ENCODE measurements at places on chromosomes 3 and 15. TPM values are rescaled to one million over a fixed set of nuclear protein-coding genes. Genes with fewer than 3 reads are reported as not detected.

DNA sequence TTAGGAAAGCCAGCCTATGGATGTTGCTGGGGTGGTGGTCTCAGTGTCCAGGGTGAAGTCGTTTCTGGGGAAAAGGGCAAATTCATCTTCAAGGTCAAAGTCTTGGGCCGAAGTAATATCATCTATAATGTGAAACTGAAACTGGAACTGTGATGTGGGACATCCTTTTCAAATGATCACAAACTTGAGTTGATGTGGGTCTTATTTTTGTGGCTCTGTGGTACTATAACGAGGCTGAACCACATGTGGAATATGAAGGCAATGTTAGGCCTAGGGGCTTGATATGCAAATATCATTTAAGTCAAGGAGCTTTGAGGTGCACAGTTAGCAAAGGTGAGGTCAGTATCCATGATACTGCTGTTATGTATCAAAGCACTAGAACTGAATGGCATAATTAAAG lies 1.5 kb upstream of the CD200R1L start:
- no peak for DNase-seq

Gene GPR149
- 0.16 TPM for total RNA-seq

DNA sequence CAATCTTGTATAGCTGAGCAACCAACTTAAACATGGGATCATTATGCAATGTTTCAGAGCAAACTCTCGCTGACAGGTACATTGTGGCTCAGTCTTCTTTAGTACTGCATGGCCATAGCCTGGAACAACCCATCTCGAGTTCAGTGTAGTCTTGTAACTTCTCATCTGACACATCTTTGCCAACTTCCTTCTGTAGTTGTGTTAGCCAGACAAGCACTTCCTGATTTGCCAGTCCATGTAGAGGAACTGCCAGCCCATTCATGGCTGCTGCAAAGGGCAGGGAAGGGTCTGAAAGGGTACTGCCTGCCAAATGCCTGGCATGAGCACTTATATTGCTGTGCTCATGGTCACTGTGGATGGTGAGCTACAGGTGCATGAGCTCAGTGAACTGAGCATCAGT lies 49.2 kb upstream of the CCDC54 start:
- DNase-seq, result no peak

- no peak for DNase-seq
These were observed 18.3 kb downstream of the TMED3 start for GRCh38 chr15:79329171-79329611.

- no peak for DNase-seq
These were observed 90.0 kb upstream of the STT3B start for GRCh38 chr3:31442755-31443154.

GRCh38 chr3:124634210-124635168 lies 95.8 kb upstream of the UMPS start:
- DNase-seq, result no peak

DNA sequence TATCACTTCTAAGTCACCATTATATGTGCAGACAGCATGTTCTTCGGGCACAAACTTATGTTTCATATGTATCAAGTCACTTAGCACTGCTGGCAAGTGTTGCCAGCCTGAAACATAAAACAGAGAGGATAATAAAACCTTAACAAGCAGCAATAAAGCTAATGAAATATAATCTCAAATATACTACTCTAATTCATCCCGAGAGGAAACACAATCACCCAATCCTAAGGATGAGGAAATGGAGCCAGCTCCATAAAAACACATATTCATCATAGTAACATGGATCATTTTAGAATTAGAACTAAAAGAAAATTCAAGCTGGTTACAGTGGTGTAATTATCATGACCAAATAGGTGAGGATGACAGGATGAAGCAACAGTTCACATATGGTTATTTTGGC lies 1072.7 kb downstream of the EPHA3 start:
- DNase-seq, result no peak

Gene CACNA1D
- 14.0 TPM for total RNA-seq

Gene MOBP
- total RNA-seq, result 0.94 TPM

Gene GCSAM
- total RNA-seq, result not detected

Gene COX5A
- total RNA-seq, result 43.8 TPM

Gene ADCY5
- 30.7 TPM for total RNA-seq

DNA sequence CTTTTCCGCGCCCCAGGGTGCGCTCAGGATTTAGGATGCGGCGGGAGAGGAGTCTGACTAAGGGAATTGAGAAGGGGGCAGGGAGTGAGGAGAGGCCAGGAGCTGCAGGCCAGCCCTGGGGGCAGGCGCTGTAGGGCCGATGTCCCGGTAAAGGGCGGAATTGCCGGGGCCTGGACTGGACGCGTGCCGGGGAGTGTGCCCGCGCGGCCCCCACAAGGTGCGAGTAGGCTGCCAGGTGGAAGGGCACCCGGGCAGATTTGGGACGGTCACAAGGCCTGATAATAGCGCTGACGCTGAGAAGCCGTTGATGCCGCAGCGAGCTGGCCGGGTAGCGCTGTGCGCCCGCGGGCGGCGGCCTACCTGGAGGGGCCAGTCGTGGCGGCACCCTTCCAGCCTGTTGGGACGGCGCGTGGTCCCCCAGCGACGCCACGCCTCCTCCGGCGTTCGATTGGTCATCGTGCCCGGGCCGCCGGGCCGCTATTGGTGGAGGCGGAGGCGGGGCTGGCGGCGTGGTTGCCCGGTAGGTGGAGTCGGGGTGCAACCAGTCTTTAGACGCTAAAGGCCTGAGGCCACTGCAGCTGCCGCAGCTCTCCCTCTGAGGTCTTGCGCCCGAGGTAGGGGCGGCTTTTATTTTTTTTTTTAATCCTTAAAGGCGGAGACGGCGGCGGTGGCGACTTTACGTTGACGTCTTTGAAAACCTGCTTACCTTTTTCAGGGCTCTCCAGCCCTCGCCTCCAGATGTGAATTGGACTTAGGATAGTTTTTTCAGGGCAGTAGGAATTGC lies 903 bp downstream of the SLC25A38 start:
- no peak for DNase-seq

Gene KNSTRN
- total RNA-seq, result 17.8 TPM

GRCh38 chr3:61073566-61074165 lies 177.6 kb downstream of the FHIT start:
- no peak for DNase-seq

Gene RFC4
- total RNA-seq, result 29.8 TPM

DNA sequence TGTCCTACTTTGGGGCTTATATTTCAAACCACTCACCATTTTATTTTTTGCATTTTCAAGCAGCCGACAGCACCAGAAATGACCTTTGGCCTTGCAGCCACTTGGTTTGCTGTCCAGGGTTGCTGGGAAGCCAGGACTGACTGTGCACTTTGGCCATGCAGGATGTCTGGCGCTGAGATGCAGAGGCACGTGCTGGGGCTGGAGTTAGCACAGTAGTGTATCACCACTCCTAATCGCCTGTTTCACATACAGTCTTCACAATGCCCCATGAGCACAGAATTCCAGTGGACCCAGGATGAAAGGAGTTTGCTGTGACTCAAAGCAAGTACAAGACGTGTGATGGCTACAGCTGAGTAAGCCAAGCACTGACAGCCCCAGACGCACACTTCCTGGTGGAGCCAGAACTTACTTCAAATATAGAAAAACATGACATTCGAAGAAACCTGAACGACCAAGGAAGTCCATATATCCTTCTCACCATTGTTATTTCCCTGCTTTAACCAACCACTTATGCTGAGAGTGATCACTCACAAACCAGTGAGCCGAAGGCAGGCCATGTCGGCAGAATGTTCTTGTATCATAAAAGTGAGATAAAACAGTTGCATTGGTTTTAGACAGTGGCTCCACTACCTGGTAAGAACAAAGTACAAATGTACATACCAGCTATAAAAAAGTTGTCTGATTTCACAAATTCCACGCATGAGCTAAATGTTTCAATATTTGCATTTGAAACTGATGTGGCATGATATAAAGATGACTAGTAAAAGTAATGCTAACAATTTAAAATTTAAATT lies 16.0 kb downstream of the OCA2 start:
- DNase-seq, result no peak

Gene LEO1
- total RNA-seq, result 42.1 TPM

DNA sequence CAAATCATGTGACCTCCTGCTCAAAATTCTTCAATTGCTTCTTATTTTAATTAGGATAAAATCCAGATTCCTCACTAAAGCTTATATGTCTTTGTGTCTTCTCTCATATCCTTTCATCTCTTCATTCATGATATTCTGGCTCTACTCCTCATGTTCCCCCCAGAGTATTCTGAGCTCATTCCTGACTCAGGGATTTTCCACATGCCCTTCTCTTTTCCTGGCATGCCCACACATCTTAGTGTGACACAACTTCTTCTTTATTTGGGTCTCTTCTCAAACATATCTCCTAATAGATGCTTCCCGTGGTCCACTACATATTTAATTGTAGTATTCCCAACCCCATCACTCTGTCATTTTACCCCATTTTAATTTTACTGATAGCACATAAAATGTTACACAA lies 15.2 kb upstream of the MBNL1 start:
- DNase-seq, result no peak

Gene CFAP91
- total RNA-seq, result 6.4 TPM

- DNase-seq, result no peak
These were observed 1.8 kb upstream of the CEP97 start for GRCh38 chr3:101722394-101723173.

DNA sequence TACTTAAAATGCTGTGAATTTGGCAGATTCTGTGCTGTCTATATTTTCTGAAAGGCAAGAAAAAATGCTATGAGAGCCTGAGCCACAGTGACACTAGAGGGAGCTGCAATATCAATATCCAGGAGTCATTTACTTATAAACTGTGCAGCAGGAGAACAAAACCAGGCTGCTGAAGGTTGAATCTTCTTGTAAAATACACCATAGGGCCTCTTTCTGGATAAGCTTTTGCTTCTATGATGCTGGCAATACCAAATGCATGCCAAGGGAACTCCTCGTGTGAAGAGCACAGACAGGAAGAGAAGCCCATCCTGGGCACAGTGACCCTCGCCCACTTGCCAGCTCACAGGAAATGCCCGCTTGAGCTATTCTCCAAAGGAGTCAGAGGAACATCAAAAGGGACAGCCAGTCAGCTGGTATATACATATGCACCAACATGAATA lies 48.0 kb upstream of the TSPAN3 start:
- DNase-seq, result peak; percentile 41

Gene NOX5
- under 0.01 TPM for total RNA-seq

GRCh38 chr15:29149738-29150075 lies 119.9 kb downstream of the NSMCE3 start:
- DNase-seq, result no peak

- no peak for DNase-seq
These were observed 28.1 kb downstream of the ATP11B start for GRCh38 chr3:182821221-182821981.

- DNase-seq, result no peak
These were observed 151.4 kb downstream of the ATP10A start for GRCh38 chr15:25711691-25712090.

Gene ZNF860
- 2.8 TPM for total RNA-seq

- no peak for DNase-seq
These were observed 23.1 kb downstream of the SCAP start for GRCh38 chr3:47452453-47453215.

DNA sequence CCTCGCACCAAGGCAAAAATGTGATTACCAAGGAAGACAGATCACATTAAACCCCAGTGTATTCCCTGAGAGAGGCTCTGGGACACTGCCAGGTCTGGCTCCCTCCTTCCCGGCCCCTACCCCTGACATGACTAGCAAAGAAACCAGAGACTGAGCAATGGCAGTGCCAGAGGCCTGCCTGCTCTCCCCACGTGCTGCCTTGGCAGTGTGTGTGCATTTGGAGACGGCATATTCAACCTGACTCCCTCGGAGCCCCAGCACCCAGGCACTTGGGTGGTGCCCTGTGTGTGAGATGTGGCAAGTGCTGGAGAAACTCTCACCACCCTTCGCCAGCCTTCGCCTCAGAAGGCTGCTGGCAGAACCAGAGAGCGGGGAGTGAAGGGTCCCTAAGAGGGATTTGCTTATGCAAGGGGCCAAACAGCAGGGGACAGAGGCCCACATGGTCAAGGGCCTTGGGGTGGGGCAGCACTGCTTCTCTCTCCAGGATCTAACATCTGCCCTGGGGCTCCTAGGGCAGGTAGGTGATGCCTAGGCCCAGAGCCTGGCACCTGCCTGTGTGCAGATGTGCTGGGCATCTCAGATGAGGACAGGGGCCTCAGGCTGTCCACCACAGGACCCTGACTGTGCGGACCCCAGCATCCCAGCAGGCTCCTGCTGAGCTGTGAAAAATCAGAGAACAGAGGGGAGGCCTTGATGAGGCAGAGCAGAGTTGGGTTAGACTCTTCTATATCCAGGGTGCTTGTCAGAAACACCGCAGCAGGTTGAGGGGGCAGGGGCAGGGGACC lies 23.6 kb upstream of the PLXNA1 start:
- no peak for DNase-seq

GRCh38 chr15:45117308-45118130 lies 3.4 kb downstream of the DUOXA2 start:
- DNase-seq, result no peak

DNA sequence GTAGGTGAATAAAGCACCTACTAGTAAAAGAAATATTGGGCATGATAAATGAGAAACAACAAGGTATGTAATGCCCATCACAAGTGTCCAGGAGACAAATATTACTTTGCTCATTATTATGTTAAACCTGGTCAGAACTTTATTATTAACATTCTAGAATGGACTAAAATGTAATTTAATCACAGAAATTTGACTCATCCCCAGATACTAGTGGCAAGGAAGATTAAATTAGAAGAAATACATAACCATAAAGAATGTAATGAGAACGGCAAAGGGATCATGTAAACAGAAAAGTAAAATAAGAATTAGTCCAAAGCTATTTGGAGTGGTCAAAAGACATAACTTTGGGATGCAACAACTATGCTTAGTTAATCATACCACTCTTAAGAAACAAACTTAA lies 71.2 kb upstream of the STAC start:
- no peak for DNase-seq

- DNase-seq, result no peak
These were observed 1021.0 kb downstream of the EPHA3 start for GRCh38 chr3:90128391-90128790.

Gene SCAMP5
- total RNA-seq, result 51.3 TPM

- no peak for DNase-seq
These were observed 118.8 kb upstream of the PTX3 start for GRCh38 chr3:157317895-157318294.

Gene PLAAT1
- total RNA-seq, result 8.1 TPM

Gene KLHDC8B
- 11.7 TPM for total RNA-seq

Gene HCN4
- total RNA-seq, result 3.0 TPM

DNA sequence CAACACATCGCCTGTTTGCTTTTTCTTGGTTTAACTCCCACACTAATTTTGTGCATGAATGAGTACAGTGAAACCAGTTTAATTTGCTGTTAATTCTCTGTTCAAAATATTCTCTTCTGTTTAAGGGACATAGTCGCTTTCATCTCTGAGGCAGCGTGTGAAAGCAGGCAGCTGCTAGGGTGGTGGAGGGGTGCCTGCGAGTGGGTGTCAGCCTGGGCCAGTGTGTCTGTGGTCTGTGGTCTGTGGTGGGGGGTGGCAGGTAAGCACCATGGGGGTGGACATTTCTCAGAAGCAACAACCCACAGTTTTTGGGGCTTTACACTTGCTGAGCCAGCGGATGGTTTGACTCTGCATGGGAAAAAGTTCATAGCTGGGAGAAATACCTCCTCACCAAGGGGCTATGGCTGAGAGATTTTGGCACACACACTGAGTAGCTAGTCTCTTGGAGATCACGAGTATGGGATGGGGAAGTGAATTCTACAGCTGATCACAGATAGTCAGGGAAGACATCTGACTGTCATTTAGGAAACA lies 109.2 kb downstream of the EPHB1 start:
- no peak for DNase-seq

Gene THSD4
- 1.6 TPM for total RNA-seq

Gene PRSS50
- 0.31 TPM for total RNA-seq

All from occipital lobe (tissue), 3 donors.